ENCODE measurements at places on chromosomes 1 and 21.

GRCh38 chr1:235999259-235999925 lies 65.5 kb downstream of the NID1 start:
- peak; percentile 32 for DNase-seq

- peak; percentile 97 for DNase-seq
Measured at GRCh38 chr1:175023043-175023921, at the start of gene MRPS14. MRPS14 (minus strand) TSS chr1:175023425; CDS start chr1:175023408, 17 bp downstream.

DNA sequence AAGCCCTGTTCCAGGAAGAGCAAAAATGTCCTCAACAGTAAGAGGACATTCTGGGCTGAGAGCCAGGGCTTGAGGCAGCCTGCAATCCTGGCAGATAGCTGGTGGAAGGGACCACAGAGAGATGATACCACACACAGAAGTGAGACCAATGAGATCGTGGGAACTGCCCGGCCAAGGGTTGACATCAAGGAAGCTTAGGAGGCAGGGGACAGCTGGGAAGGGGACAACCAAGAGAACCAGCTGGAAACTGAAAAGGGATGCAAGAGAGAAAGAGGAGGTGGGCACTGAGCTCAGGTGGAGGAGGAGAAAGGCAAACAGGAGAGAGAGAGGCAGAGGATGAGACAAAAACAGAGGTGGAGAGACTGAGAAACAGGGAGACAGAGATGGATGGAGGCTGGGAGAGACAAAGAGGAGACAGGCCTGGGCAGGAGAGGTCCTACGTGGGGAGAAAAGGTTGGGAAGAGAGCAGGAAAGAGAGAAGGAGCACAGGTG lies 9.2 kb downstream of the PDZK1IP1 start:
- DNase-seq, result peak; percentile 95

- no peak for DNase-seq
Measured at GRCh38 chr21:19900149-19900548, 1098.1 kb upstream of the NCAM2 start.

GRCh38 chr1:215489771-215490565 lies 77.1 kb upstream of the KCTD3 start:
- no peak for DNase-seq

DNA sequence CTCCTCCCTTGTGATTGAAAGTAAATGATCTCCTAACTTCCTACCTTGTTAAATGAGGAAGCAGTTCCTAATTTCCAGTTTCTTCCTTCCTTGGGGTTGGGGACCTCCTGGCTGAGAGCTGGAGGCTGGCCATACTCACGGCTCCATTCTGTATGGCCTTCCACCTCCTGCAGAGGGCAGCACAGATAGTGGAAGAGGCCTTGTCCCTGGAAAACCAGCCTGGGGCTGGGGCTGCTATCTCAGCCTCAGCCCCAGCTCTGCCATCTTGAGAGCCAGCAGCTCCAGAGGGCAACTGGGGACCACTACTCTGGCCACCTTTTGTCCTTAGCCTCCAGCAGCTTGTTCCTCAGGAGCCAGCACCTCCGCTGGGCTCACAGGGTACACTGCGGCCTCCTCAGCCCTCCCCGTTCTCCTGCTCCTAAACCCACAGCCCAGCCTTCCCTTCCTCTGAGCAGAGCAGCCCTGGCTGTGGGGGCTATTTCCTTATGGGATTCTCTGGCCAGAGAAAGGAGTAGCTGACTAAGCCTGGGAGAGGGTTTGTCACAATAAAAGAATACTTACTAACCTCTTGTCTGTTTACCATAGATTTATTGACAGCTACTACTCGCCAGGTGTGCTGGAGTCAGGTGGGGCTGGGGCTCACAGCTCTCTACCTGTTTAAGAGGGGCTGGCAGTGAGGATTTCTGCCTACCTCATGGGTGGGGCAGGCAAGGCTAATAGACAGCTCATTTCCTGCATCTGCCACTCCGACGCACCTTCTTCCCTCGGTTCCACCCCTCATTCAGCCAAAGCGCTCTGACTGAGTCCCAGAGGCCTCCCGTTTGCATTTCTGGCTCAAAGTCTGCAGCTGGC lies 6.3 kb downstream of the TMEM234 start:
- DNase-seq, result peak; percentile 78

- DNase-seq, result no peak
Measured at GRCh38 chr1:19894218-19894617, 12.0 kb downstream of the OTUD3 start.

GRCh38 chr1:206109718-206110117 lies 7.5 kb downstream of the AVPR1B start:
- no peak for DNase-seq

- DNase-seq, result no peak
Measured at GRCh38 chr1:40841602-40842001, 20.6 kb downstream of the CITED4 start.

GRCh38 chr1:36108314-36108713 lies 16.7 kb downstream of the COL8A2 start:
- DNase-seq, result no peak

- no peak for DNase-seq
Measured at GRCh38 chr1:62034790-62035189, 159.9 kb upstream of the L1TD1 start.

GRCh38 chr1:65281846-65282245 lies 27.5 kb upstream of the DNAJC6 start:
- no peak for DNase-seq

DNA sequence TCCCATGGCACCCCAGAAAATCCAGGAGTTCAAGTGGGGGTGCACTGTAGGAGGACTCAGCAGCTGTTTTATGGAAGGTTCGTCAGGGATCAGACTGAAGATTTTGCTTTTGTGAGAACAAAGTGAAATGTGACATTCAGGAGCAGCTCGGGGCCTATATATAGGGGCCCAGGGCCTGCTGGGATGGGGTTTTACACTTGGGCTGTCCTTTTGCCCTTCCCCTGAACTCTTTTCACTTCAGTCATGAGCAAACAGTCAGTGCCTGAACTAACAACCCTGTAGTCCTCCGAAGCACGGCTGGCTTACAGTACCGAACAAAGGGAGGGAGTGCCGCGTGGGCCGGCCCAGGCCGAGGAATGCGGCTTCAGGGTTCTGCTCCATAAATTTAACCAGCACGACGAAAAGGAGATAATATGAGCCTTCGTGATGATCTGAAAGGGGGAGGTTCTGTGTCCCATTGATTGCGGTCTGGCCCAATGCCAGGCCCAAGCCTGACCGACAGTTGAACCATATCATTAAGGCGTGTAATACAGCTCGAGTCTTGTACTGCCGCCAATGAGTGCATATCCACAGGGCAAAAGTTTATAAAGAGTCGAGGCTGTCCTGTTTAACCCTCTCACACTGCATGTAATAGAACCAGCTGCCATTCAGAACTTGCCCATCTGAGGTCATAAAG lies 139.9 kb downstream of the DHRS3 start:
- peak; percentile 98 for DNase-seq

DNA sequence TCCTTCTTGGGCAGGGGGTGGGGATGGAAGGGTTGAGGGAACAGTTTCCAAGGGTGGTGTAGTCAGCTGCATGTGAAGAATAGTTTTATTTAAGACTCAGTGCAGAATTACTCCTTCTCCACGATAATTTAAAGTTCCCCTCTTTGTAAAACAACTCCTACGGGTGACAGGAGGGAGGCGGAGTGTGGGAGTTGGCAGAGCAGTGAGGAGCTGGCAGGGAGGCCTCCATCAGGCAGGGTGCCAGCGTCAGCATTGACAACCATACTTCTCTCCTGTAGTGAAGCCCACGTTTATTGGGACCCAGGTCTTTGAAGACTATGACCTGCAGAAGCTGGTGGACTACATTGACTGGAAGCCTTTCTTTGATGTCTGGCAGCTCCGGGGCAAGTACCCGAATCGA lies 93.8 kb downstream of the MTR start:
- DNase-seq, result no peak

DNA sequence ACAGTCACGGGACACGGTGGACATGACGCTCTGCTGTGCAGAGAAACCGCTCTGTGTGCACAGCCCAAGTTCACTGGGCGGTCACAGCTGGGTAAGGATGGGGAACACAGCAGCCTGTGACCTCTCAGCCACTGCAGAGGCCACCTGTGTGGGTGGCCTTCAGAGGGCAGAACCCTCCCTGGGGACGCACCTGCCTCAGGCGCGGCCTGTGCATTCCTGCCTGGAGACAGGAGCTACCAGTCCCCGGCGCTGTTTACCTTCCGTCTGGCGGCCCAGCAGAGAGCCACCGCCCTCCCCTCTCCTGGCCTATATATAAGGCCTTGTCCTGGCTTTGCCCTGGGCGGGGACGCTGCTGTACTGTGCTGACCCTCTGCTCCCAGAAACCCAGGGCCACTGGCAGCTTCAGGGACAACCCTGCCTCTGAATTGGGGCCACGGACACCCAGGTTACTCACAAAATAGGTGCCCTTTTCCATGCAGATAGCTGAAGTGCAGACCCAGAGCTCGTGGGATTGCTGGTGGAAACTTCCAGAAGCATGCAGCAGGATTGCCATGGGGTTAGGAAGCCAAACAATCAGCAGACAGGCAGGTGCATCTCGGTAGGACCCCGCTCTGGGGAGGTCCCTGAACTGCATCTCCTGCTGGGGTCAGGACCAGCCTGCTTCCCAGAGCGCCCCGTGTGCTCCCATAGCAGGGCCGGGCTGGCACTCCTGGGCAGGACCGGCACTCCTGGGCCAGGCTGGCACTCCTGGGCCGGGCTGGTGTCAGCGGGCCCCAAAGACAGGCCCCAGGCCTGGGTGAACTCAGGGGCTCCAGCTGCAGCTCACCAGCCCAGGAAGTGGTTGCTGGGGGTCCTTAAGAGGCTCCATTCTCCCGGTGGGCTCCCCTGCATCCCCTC lies 83.6 kb downstream of the SIK1 start:
- no peak for DNase-seq

DNA sequence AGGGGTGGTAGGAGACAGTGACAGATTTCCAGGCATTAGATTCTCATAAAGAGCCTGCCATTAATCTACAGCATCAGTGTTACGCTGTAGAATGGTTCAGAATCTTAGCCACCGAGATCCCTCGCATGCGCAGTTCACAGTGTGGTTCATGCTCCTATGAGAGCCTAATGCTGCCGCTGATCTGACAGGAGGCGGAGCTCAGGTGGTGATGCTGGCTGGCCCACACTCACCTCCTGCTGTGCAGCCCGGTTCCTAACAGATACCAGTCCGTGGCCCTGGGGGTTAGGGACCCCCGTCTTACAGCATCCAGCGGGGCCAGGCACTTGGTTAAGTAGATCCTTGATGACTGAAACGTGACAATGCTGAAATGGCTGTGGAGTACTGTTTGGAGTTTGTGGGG lies 163.6 kb upstream of the C1orf21 start:
- DNase-seq, result no peak

GRCh38 chr1:26317612-26318337 lies at the start of gene CD52:
CD52 (plus strand) TSS chr1:26317958; CDS start chr1:26318018, 60 bp downstream.
- DNase-seq, result peak; percentile 57

DNA sequence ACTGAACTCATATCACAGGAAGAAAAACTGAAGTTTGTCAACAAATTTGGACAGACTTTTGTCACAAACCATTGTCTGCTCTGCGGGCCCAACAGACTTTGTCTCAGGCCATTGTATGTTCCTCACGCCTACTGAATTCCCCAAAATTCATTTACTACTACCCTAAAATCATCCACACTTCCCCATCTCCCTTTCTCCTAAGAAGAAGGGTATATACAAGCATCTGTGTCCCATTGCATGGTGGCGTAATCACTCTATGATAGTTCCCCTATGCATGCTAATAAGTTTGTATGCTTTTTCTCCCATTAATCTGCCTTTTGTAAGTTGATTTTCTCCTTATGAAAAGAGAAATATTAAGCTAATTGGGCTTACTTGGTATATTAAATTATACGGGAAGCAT lies 54.9 kb upstream of the ATF3 start:
- no peak for DNase-seq

DNA sequence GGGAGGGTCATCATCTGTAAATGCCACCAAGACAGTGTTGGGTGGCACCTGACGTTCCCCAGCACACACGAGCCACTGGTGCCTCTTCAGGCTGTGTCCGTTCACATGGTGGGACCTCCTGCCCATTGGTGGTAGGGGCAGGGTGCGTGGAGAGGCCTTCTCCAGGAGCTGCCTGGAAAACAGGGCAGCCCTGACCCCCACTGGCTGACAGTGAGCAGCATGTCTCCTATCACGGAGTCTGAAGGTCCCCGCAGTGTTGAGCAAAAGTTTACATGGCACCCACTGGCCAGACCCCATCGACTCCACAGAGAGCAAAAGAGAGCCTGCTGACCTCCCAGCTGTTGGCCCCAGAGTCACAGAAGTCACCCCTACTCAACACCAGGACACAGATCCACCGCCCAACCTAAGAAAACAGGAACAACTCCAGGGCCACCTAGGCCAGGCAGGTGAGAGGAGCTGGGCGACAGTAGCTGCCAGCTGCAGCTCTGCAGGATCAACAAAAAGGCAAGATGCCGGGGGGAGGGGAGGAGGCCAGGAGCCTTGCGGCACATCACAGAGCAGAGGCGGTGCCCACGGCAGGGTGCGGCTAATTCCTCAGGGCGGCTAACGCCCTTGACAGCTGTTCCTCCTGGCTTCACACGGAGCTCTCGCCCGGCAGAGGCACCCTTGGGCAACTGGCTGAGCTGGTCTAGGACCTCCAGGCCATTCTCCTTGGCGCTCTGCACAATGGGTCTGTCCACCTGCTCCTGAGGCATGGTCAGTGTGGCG lies 14.4 kb upstream of the IFI6 start:
- peak; percentile 23 for DNase-seq

DNA sequence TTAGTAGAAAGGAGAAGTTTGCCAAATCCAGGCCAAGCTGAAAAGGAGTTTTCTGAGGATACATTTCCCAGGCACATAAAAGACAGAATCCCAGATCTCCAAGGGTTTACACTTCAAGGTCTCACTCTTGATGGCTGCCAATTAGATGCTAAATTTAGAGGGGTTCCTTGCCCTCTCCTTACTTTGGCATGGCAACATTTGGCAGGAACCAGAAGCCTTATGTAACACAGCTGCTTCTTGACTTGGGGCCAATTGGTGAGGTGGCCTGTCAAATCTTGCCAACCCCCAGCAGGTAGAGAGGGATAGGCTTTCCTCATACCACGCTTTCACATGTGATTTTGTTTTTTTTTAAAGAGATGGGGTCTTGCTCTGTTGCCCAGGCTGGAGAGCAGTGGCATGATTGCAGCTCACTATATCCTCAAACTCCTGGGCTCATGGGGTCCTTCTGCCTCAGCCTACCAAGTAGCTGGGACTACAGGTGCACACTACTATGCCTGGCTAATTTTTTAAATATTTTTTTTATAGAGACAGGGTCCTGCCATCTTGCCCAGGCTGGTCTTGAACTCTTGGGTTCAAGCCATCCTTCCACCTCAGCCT lies 25.2 kb upstream of the NKAIN1 start:
- no peak for DNase-seq

DNA sequence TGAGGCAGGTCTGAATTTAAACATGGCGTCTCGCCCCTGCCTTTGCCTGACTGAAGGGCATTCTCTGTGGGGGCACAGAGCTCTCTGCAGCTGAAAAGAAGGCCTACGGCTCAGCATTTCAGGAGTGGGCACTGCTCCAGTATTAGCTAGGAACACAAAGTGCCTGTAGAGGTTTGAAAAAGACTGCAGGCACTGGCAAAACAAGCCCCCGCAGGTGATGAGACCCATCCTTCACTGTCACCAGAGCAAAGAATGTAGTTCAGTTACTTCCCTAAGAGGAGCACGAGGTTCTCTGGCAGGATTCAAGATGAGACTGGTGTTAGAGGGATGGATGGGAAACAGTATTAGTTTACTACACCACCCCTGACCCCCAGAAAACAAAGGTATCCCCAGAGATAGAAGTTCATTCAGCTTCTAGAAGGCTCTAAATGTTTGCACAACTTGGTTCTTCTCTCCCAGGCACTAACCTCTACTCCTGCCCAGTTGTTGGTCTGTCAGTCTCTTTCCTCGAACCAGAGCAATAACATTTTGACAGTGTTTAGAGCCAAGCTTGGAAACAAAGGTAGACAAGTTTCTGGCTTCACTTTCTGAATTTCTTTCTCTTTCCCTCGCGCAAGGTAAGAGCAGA lies 101.9 kb upstream of the KCNE2 start:
- no peak for DNase-seq

- no peak for DNase-seq
Measured at GRCh38 chr1:116226017-116226416, 114.8 kb downstream of the MAB21L3 start.

Measured in hematopoietic multipotent progenitor cell treated with erythropoietin and hydrocortisone succinate and interleukin-3 and kit ligand, for 8 days (in vitro differentiated cells).